ENCODE measurements at places on chromosomes 2 and 18.

DNA sequence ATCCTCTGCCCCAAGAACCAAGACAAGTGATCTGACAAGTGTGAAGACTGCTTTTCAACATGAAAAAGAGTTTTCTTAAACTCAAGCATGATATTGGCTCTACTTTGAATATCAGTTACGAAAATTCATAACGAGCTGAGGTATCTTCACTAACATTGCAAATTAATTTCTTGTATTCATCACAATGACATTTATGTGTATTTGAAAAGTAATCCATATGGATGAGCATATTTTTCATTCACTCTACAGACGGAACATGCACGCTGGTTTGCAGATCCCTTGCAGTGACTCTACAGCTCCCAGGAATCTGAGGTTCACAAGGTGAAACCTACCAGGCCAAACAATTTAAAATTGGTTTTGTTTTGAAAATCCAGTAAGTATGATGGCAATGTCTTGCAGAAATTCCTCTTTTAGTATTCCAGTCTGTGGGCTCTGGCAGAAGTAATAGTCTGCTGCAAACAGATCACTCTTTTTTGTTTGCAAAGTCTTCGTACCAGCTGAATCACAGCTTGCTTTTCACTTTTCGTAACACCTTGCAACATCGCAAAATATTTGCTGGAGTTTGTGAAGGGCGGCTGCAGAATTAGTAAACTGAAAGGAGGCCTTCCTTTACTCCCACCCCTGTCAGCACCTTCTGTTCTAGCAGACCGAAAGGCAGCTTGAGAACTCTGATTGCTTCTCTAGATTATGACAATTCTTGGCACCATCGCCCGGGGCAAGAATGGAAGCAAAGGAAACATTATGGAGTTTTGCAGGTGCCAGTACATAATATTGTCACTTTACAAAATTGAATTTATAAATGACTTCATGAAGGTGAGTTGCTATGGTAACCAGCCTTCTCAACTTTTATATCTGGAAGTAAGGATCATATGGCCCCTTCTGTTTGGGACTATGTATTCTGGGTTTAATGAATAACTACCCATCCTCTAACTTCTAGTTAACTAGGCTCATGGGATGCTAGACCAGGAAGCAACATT is 168.7 kb downstream of the TMEM247 start:
- DNase-seq = no peak
- H3K27me3 ChIP-seq = no peaks in the 10 kb centered on the region
- peaks cover 7% of the 10 kb centered on the region for H3K4me1 ChIP-seq
- H3K36me3 ChIP-seq = no peaks in the 10 kb centered on the region

DNA sequence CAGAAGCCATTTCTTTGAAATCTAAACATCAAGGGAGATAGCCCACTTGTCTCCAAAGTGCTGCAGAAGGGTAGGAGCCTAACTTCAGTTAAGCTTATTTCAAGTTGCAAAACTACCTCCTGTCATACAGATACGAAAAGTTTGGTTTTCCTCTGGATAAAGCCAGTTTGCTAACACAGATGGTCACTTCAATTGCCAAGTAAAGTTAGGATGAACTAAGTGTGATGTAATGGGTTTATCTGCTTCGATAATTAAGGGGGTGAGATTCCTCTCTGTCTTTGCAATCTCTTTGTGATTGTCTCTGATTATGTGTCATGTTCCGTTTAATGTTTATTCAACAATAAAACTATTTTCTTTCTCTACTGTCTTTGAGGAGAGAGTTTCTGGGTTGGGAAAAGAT is 156.4 kb downstream of the SLC39A10 start:
- peaks cover 5% of the 10 kb centered on the region for H3K27me3 ChIP-seq
- no peaks in the 10 kb centered on the region for H3K36me3 ChIP-seq
- DNase-seq = no peak
- no peak overlapping the region for H3K27ac ChIP-seq

GRCh38 chr2:186913870-186914269 is 64.9 kb upstream of the ZSWIM2 start:
- no peak for DNase-seq
- no peak overlapping the region for H3K4me3 ChIP-seq
- H3K36me3 ChIP-seq = no peaks in the 10 kb centered on the region
- no peaks in the 10 kb centered on the region for H3K27me3 ChIP-seq
- no peak overlapping the region for H3K27ac ChIP-seq

GRCh38 chr2:113370478-113371091 is 66.9 kb upstream of the ZNG1B start:
- no peak overlapping the region for H3K4me3 ChIP-seq
- no peaks in the 10 kb centered on the region for H3K36me3 ChIP-seq
- H3K27me3 ChIP-seq = peaks cover 10% of the 10 kb centered on the region
- H3K4me1 ChIP-seq = peaks cover 21% of the 10 kb centered on the region

GRCh38 chr2:232281858-232282507 is 96.6 kb upstream of the ALPP start:
- no peaks in the 10 kb centered on the region for H3K4me1 ChIP-seq
- H3K27me3 ChIP-seq = no peaks in the 10 kb centered on the region
- H3K4me3 ChIP-seq = no peak overlapping the region
- no peak overlapping the region for H3K27ac ChIP-seq
- peaks cover 4% of the 10 kb centered on the region for H3K36me3 ChIP-seq

- H3K36me3 ChIP-seq = no peaks in the 10 kb centered on the region
- no peaks in the 10 kb centered on the region for H3K27me3 ChIP-seq
- DNase-seq = no peak
- H3K27ac ChIP-seq = no peak overlapping the region
These were observed 112.9 kb downstream of the SLC39A10 start for GRCh38 chr2:195769975-195770374.

DNA sequence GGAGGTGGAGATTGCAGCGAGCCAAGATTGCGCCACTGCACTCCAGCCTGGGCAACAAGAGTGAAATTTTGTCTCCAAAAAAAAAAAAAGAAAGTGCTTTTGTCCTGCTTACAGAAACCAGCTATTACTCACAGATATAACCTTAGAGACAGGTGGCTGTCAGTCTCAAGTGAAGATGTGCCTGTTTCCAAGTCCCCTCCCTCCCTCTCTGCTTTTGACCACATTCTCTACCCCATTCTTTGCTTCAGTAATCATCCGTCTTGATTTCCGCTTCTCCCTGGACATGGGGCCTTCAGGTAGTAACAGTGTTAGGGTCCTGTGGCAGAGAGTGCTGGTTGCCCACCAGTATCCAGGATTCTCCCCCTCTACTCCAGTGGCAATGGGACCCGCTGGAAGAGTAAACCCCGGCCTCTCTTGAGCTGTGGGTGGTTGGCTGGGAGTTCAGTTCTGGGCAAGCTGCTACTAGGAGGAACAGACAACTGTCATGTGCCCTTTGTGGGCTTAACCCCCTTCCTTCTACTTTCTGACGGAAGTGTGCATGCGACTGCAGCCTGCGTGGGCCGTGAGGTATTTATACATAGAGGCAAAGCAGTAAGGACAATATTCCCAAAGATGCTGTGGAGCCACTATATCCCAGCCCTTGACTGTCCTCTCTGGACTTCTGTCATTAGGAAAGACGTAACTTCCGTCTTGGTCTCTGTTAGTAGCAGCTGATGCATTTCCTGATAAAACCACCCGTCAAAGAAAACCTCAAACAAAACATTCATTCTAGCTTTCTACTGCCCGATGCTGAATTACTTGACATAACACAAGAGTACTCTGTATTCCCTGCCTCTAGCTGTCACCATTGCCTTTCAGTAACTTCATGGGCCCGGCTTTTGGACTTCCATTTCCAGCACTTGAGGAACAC is 17.8 kb downstream of the PDCL3 start:
- H3K27me3 ChIP-seq = no peaks in the 10 kb centered on the region
- H3K36me3 ChIP-seq = peaks cover 10% of the 10 kb centered on the region
- H3K27ac ChIP-seq = peak overlapping the region; percentile 97
- H3K4me3 ChIP-seq = peak overlapping the region; percentile 55
- peak; percentile 80 for DNase-seq

DNA sequence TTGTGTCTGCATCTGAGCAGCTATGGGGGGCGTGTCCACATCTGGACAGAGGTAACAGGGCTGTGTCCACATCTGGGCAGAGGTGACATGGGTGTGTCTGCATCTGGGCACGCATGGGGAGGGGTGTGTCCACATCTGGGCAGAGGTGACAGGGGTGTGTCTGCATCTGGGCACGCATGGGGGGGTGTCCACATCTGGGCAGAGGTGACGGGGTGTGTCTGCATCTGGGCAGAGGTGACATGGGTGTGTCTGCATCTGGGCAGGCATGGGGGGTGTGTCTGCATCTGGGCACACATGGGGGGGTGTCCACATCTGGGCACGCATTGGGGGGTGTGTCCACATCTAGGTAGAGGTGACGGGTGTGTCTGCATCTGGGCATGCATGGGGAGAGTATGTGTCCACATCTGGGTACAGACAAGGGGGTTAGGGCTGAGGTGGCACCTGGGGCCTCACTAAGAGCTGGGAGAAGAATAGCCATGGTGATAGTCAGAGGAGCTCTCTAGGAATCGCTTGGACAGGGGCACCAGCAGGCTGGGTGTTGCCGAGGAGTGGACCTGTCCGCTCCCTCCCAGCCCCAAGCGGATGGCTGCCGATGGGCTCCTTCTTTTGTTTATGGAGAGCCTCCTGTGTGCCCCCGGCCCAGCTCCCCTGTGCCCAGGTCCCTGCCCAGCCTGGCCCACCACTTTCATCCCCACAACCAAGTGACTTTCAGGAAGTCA is 177.8 kb downstream of the EIPR1 start:
- no peaks in the 10 kb centered on the region for H3K27me3 ChIP-seq
- H3K4me1 ChIP-seq = peaks cover 12% of the 10 kb centered on the region
- DNase-seq = no peak
- H3K36me3 ChIP-seq = no peaks in the 10 kb centered on the region

- H3K36me3 ChIP-seq = peaks cover 11% of the 10 kb centered on the region
- peaks cover 23% of the 10 kb centered on the region for H3K4me1 ChIP-seq
- peaks cover 5% of the 10 kb centered on the region for H3K27me3 ChIP-seq
- no peak overlapping the region for H3K27ac ChIP-seq
These were observed 42.0 kb upstream of the UBE2E3 start for GRCh38 chr2:180938451-180938850.

DNA sequence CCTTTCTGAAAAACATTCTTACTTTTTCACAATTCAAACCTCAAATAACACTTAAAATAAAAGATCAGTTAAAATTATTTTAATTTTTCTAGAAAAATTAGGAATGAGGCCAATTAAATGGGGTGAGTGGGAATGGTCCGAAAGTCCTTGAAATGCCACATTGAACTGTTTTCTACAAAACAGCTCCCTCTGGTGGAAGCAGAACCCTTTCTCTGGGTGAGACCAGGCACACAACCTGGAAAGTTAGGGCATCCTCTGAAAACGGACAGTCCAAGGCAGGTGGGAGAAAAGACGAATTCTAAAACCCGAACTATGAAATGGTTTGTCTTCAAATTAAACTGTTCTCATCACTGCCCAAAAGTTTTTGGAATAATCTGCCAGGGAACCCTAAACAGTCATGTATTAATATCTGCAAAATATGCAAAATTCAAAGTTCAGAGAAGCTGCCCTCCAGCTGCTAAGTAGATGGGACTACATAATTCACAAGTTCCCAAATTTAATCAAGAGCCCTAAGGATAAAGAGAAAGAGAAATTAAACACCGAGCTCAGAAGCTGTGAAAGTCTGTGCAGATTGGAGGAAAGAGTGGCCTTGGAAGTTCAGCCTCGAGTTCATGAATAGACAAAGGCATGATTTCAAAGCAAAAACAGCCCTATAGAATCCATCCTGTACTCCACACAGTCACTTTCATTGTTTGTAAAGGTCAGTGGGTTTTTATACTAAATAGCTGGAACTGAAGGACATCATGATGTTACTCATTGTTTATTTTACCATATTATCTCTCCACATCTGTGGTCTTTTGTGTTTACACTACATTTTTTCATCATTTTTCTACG is 108.3 kb downstream of the PIEZO2 start:
- no peak for DNase-seq
- peaks cover 7% of the 10 kb centered on the region for H3K27me3 ChIP-seq
- H3K4me1 ChIP-seq = no peaks in the 10 kb centered on the region

GRCh38 chr2:196244966-196245365 is 73.6 kb upstream of the STK17B start:
- H3K4me3 ChIP-seq = no peak overlapping the region
- no peak for DNase-seq
- no peaks in the 10 kb centered on the region for H3K27me3 ChIP-seq
- no peak overlapping the region for H3K27ac ChIP-seq
- H3K36me3 ChIP-seq = no peaks in the 10 kb centered on the region

DNA sequence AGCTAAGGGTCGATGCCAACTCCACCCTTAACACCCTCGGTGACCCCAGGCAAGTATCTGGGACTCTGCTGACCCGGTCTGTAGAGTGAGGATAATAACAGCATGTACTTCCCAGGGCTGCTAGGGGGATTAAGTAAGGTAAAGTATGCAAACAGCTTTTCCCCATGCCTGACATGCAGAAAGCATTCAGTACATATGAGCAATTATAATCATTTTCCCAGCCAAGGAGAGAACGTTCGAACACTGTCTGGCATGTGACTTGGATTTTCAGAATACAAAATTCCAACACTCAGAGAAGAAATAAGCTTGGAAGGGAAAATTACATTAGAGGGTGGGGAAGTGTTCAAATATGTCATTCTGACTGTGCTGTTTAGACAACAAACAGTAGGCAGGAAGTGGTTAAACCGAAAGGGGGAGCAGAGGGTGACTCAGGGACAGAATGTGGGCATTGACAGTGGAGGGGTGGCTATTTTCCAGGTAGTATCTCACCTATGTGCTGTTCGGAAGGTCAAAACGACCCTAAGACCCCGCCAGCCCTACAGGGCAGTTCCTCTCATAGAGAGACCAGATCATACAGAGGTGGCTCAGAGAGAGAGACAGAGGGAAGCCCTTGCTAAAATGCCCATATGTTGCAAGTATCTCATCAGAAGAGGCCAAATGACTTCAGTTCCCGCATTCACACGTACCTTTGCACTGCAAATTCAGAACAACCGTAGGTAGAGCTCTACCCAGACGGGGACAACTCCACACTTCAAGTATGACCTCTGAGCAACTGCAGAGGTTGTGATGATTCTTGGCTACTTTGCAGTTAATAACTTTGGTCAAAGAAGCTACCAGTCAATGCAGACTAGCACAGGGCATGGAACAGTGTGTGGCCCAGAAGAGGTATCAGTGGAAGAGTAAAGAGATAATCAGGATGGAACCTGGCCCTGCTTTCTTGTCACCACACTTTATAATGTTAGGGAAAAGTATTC is 14.8 kb downstream of the ASPRV1 start:
- no peaks in the 10 kb centered on the region for H3K27me3 ChIP-seq
- peak overlapping the region; percentile 52 for H3K4me3 ChIP-seq
- peak; percentile 89 for DNase-seq
- H3K4me1 ChIP-seq = peaks cover 41% of the 10 kb centered on the region
- peak overlapping the region; percentile 93 for H3K27ac ChIP-seq

GRCh38 chr2:231058761-231059550 is 2.3 kb downstream of the PSMD1 start:
- no peak overlapping the region for H3K27ac ChIP-seq
- H3K4me1 ChIP-seq = peaks cover 50% of the 10 kb centered on the region
- no peaks in the 10 kb centered on the region for H3K27me3 ChIP-seq

Data from activated CD8-positive, alpha-beta memory T cell treated with anti-CD3 and anti-CD28 coated beads, Interleukin-2, amount 10 ng/mL, durations not matched to agents 7 days and 5 days (primary cell).